ENCODE measurements at places on chromosomes 2 and 18.

DNA sequence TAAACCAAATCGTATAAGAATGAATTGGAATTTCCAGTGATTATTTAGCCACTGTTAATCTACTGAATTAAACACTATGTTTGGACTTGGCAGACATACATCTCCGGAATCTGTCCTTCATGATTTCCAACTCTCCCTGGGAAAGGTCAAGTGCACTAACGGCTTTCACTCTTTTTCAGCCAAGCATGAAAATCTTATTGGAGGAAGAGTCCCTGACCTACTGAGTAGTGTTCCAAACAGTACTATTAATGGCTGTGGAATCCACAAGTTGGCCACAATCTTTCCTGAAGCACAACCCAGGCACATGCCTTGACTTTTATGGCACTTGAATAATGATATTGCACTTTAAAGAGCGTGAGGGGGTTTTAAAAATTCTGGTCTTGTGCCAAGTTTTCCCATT, 318.9 kb upstream of the RND3 start:
- DNase-seq: no peak

DNA sequence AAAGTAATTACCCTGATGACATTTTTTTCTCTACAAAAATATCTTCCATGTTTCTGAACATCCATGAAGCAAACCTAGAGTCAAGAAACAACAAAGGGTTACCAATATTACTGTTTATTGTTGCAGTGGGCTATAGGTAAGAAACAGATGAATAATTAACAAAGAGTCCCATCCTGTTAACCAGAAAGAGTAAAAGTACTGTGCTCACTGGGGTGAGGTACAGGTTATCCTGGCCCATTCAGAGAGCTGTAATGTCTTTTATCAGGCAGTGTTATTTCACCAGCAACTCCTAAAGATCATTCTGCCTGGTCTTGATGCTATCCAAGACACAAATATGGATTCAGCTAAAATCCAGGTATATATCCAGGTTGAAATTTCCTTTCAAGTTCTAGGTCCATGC, 754.9 kb downstream of the SATB2 start:
- DNase-seq: no peak

DNA sequence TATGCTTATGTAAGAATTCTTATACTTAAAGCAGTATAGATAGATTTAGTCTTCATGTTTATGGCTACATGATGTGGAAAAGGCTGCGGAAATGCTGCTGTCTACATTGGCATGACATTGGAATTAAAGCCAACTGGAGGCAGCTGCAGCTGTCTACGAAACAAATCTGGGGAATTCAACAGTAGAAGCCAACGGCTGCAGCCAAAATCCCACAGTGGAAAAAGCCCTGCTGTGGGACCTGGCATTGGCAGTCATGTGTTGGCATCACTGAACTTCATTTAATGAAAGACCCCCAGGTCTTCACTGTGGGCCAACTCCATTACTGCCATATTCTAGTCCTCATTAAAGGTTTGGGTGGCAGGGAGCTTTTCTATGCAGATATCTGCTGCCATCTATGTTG, 223.6 kb downstream of the SLC8A1 start:
- no peak for DNase-seq

DNA sequence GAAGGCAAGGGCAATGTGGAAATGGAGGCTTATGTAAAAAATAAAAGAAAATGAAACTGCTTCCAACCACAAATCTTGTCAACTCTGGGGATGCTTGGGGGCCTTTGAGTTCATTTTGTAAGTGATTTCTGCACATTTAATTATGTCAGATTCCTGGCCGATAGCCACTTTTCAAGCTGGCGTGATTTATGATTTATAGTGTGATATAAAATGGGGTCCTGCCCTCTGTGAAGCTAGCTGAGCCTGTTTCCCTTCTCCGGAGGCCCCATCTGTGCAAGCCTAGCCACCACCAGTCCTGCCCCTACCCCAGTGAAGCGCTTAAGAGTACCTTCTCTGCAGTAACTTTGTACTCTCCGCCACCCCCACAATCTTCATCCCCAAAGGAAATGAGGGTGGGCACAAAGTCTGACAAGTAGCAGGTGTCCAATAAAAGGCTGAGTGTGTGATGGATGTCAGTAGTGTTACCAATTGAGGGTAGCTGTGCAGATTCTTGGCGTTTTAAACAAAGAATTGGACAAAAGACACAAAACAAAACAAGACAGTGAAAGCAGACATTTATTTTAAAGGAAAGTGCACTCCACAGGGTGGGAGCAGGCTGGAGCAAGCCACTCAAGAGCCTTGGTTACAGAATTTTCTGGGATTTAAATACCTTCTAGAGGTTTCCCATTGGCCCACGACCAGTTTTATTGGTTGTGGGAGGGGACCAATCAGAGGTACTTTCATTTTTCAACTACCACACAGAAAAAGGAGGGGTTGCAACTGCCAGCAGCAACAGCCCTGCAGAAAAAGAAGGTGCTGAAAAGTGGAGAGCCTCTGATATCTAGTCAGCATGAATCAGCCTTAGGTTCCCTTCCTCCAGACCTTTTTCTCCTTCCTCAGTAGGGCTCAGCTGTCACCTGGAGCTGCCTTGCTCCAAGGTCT, 39.0 kb upstream of the SIX3 start:
- DNase-seq: no peak

DNA sequence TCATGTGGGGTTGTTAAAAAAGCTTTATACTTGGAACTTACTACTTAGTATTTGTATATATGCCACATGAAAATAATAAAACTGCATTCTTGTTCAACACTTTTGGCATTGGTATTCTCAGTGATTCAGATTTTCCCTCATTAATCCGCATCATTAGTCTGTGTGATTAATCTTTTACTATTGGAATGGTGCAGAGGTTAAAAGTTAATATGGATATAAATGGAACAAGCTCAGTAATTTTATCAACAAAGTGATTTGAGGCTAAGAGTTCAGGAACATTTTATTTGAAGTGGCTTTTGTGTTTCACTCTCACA, 45.4 kb upstream of the REG3G start:
- no peak for DNase-seq

GRCh38 chr2:217512259-217512658, 490.5 kb downstream of the TNS1 start:
- no peak for DNase-seq

GRCh38 chr18:60020107-60020925, 120.5 kb downstream of the PMAIP1 start:
- DNase-seq: no peak

DNA sequence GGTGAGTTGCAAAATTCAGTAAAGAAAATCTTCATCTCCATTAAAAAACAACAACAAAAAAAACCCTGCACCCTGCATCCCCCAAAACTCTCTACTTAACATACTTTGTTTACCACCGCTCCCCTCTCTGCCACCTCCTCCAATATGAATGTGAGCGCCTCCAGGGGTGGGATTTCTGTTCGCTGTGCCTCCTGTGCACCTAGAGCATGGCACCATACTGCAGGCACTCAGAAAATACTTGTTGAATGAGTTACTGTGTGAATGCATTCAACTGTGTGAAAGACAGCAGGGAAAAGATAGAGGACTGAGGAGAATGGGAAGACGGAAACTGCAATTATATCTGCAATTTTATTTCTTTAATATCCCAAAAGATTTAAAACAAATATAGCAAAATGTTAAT, 4.5 kb downstream of the CEBPZ start:
- DNase-seq: no peak

- no peak for DNase-seq
These were observed 54.5 kb downstream of the DOCK10 start for GRCh38 chr2:224987733-224988132.

- DNase-seq: no peak
These were observed 162.1 kb downstream of the MYO3B start for GRCh38 chr2:170339750-170340692.

DNA sequence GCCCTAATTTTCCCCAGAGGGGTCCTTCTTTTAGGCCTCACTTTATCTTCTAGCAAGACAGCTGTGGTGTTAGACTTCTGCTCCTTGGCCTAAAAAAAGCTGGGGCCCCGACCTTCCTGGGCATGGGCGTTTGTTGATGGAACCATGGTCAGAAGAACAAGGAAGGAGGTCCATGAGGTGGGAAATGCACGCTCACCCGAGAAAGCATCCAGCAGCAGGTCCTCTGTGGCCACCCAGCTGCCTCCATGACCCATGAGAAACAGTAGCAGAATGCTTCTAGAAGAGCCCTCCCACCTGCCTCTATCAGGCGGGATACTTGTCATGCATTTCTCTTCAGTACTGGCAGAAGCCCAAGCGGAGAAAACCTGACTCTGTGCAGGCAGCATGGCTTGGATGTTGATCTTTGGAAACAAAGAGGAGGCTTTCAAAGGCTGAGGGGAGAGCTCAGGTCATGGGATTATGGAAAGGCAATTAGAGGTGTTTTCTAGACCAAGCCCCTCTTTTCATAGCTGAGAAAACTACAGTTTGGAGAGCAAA, 249.1 kb downstream of the FAM210A start:
- no peak for DNase-seq

- peak; percentile 95 for DNase-seq
These were observed 20.5 kb upstream of the KIF3C start for GRCh38 chr2:26002632-26003310.

- no peak for DNase-seq
These were observed 38.4 kb upstream of the NXPH2 start for GRCh38 chr2:138818556-138818955.

GRCh38 chr2:72033636-72034035, 114.0 kb downstream of the CYP26B1 start:
- DNase-seq: no peak

DNA sequence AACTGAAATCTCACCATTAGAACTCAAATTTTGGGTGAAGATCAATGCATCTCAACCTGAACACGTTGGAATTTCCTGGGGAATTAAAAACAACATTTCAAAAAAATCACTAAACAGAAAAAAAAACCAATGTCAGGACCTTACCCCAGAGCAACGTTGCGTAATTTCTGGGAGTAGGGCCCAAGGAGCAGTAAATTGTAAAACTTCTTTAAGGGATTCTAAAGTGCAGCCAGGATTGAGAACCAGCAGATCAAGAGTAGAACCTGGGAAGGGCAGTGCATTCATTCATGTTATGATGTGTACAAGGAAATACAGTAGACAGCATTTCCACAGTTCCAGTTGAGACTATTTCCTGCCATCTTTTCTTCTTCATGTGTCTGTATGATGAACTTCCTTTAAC, 56.9 kb downstream of the RHBDD1 start:
- DNase-seq: no peak

DNA sequence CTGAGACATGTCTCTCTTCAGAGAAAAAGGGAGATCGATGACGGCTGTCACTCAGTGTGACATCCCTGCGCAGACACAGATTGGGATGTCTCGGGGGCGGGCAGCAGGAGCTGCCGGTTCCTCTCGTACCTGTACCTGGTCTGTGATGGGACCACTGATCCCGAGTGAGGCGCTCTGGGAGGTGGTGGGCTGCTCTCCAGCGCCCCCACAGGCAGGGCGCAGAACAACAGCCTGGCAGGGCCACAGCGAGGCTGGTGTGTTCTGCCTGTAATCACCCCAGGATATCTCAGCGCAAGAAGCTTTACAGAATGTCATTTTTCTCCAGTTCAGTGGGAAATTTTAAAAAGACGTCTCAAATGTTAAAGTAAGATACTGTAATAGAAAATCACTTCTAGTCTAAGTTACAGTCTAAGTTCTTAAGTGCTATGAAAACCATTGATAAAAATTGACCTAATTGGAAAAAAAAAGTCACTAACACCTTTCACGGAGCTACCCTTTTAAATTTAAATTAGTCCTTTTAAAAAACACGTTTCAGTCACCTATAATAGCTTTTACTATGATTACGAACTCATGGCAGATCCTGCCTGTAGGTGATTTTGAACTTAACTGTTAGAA, 189.8 kb downstream of the SNTG2 start:
- DNase-seq: no peak

GRCh38 chr2:169975221-169975620, 148.0 kb downstream of the UBR3 start:
- DNase-seq: no peak

- no peak for DNase-seq
These were observed 50.3 kb upstream of the ID2 start for GRCh38 chr2:8631465-8632005.

- no peak for DNase-seq
These were observed 121.3 kb downstream of the NDUFA10 start for GRCh38 chr2:239903803-239904202.

GRCh38 chr18:42929857-42930256, 185.6 kb downstream of the RIT2 start:
- no peak for DNase-seq

All from CD14-positive monocyte (primary cell).